ENCODE measurements at places on chromosomes 2 and 18.
A peak's percentile ranks its signal among the peaks of the same experiment; 100 is the strongest.

DNA sequence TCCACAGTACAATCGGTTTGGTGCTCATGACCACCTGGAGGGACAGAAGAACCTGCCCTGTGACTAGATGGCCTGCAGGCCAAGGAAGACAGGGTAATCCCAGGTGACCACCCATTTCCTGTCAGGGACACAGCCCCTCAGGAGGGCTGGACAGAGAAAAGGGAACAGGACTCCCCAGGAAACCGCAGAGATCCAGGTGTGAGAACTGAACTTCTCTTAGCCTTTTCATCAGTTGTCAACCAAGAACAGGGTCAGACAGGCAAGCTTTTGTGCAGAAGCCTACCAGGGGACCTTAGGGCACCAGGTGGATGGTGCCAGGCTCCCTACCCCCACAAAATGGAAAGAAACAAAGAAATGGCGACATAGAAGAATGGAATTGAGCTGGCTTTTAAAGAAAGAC lies 132.3 kb downstream of the HDAC4 start:
- no peak for DNase-seq

DNA sequence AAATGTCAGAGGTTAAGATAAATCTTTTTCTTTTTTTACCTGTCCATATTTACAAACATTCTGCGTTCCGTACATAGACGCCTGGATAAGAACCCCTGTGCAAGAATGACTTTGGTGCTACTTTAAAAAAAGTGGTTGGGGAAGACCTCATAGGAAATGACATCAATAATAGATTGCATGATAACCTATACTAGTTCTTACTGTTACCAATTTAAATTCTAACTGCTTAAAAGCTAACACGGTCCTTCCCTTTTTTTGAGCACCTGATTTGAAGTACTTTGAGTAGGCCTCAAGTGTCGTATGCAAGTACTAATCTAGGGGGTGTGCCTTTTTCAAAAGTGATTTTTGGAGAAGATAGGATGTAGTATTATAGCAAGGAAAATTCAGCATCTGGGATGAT lies 2.1 kb downstream of the SLC39A10 start:
- DNase-seq = peak; percentile 22

DNA sequence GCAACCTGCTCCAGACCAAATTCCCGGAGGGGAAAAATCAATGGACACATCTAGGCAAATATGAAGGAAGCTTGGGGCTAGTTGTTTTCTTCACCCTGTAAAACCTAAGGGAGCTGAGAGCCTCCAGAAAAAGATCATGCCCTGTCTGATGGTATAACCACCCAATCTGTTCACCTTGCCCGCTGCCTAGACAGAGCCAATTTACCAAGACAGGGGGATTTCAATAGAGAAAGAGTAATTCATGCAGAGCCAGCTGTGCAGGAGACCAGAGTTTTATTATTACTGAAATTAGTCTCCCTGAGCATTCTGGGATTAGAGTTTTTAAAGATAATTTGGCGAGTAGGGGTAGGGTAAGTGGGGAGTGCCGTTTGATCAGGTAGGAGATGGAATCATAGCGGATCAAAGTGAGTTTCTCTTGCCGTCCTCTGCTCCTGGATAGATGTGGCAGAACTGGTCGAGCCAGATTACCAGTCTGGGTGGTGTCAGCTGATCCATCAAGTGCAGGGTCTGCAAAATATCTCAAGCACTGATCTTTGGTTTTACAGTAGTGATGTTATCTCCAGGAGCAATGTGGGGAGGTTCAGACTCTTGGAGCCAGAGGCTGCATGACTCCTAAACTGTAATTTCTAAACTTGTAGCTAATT lies 35.1 kb upstream of the B4GALT6 start:
- no peak for DNase-seq

DNA sequence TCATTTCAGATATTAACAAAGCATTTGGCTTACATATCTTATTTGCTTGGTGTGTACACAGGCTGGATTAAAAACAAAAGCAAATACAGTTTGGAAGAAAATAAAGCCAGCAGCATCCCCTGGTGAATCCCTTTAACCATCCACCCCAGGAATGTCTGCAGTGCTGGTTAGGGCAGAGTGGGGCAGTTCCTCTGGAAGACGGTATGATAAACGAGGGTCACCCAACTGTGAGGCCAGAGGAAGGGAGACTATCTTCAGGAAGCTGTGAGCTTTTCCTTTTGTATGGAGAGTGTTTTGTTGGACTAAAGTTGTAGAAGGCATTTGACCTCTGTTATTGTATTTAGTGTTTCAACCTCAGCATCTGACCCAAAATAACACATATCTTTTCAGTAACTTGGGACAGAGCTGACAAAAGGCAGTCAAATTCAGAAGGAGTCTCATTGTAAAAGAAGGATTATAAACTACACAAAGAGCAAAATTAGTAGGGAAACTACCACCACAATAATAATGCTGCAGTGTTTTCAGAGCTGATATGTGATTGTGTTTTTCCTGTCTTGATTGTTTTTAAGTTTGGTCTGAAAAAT lies 159.1 kb downstream of the FMNL2 start:
- DNase-seq = no peak

GRCh38 chr2:104867813-104868504 lies 14.0 kb downstream of the POU3F3 start:
- DNase-seq = no peak

DNA sequence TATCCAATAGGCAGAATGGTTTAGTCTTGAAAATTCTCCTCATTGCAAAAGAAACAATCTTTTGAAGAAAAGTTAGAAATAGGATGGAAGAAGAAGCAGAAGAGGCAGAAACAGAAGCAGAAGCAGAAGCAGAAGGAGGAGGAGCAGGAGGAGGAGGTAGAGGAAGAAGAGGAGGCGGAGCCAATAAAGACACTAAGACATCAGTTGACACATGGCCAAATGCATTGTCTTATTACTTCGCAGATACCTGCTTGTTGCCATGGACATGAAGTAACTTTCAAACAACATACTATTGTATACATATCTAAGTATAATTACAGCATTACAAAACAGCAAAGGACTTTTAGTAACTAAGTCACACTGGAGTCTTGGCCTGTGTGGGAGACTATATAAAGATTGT lies 606.3 kb downstream of the METTL4 start:
- DNase-seq = no peak

DNA sequence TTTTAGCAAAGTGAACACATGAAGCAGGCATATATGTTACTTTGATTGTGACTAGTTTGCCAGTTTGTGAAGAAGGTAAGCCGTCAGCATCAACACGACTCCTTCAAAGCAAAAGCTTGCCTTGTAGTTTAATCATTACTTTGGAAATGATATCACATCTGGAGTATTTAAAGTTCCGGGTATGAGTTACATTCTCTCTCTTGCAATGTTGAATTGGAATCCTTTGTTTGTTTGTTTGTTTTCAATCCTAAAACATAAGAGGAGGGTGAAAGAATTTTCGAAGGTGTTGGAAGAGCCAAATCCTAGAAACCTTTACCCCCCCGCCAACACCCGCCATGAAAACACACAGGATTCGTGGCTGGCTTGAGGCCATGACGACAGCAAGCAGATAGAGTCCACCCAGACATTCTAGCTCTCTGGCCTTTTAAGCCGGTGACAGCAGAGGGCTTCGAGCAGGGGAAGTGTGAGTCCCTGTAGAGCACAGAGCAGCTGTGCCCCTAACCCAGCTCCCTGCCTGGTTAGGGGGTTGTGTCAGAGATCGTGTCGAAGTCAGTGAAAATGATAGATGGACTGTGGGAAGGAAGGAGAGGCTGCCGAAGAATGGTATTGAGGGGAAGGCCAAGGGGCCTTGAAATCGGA lies 103.8 kb upstream of the SMIM21 start:
- no peak for DNase-seq

DNA sequence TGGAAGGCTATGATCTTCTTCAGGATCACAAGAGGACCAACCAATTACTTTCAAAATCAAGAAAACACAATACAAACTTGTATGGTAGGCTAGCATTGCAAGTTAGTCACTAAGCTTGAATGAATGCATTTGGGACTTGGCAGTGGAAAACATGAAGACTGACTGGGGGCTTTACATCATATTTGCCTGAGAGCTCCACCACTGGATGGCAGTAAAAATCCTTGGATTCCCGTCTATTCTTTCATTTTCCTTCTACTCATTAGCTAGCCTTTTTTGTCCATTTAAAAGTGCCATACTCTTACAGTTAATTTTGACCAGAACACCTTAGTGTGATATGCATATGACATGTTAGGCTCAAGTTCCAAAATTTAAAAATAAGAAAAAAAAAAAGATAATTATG lies 63.5 kb upstream of the RASGRP3 start:
- peak; percentile 77 for DNase-seq

DNA sequence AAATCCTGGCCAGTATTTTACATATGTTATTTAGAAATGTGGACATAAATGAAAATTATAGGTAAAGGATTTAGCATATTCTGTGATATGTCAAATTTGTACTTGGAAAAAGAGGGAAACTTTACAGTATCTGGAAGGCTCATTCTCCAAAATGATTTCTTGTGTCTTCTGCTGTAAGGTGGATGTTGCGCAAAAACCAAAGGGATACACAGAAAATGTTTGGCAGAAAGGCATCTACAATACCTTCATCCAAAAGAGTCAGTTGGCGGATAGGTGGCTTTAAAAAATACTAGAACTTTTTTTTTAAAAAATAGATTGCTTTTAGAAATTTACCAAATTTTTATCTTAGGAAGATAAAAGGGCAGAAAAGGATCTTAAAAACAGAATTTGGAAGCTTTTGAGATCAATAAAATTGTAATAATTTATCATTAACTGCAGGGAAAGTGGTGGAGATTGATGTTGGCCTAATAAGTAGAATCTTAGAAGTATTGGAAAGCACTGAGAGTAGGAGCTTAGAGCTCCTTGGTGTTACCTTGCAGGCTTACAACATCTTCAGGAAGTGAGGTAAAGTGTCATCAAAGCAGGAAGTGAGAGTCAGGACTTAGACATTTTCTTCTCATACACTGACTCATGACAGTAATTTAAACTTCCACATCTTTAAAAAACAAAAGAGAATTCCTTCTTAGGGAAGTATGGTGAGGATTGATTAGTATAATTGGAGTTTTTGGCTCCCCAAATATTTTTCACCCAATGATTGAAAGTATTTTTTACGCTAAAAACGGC lies 2.1 kb downstream of the NABP1 start:
- peak; percentile 78 for DNase-seq

DNA sequence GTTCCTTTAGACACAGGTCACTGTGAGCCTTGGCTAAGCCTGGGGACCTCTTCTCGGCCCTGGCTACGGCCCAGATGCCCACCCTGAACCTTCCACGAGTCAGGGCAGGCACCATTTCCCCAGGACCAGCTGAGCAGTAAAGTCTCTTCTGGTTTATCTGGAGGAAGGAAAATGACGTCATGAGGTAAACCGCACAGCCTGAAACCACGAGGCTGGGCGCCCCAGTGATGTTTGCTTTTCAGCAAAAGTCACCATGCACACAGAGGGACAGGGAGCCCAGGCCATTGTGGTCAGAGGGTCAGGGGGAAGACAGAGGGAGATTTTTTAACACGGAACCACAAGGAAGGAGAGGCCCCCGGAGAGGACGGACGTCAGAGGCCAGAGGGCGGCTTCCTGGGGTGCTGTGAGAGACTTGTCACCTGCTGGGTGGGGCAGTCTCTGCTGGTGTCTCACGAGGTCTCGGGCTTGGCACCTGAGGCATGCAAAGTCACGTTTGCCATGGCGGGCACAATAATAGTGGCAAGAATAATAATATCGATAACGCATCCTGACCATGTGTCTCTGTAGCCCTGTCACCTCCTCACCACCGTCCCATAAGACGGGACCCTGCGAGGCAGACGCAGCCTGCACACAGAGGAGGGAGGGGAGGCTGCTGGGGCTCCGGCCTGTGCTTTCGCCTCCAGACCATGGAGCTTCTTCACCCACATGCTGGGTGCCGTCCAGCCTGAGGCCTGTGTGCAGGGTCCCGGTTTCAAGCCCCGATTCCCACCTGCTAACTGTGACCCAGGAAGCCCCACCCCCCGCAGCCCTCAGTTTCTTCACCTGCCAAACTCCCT lies 33.2 kb upstream of the FOSL2 start:
- no peak for DNase-seq

DNA sequence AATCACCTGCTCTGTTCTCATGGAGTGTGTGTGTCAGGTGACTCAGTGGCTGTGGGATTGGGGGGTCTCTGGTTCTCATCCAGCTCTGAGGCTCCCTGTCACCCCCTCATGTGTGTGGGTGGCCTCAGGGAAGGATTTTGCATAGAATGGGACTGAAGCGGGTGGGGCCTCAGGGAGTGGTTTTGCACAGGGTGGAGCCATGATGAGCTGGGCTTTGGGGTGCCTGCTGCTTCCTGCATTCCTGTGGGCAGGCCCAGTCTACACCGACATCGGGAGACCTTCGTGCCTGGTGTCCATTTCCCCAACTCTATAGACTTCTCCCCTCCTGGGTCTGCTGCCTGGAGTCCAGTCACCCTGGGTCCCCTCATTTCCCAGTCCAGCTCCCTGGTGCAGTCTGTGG lies 59.7 kb downstream of the VAPA start:
- DNase-seq = no peak

- DNase-seq = peak; percentile 6
Observed at GRCh38 chr2:186098821-186099220, 360.2 kb downstream of the FSIP2 start.

DNA sequence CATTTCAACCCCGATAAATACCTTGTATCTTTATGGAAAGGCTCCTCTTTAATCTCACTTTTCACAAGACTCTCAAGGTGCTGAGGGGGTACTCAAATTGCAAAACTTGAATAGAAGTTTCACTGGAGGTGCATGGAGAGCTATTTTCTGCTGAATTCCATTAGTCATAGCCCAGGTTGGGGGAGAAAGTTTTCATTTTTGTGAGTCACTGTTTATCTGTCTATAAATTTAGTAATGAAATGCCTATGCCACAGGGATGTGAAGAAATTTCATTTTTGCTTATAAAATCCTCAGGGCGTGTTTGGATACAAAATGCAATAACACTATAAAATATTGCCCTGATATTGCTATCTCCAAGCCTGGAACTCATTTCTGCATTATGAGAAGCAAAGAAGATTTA lies 346.3 kb downstream of the LRATD1 start:
- DNase-seq = peak; percentile 1

GRCh38 chr2:234953116-234954031 lies 1.6 kb downstream of the SH3BP4 start:
- peak; percentile 56 for DNase-seq

GRCh38 chr2:37555457-37555856 lies 116.0 kb downstream of the CDC42EP3 start:
- DNase-seq = no peak

- peak; percentile 83 for DNase-seq
Observed at GRCh38 chr18:49094979-49095632, 144.3 kb upstream of the SMAD7 start.

GRCh38 chr2:121038031-121038430 lies 247.0 kb downstream of the TFCP2L1 start:
- DNase-seq = no peak

DNA sequence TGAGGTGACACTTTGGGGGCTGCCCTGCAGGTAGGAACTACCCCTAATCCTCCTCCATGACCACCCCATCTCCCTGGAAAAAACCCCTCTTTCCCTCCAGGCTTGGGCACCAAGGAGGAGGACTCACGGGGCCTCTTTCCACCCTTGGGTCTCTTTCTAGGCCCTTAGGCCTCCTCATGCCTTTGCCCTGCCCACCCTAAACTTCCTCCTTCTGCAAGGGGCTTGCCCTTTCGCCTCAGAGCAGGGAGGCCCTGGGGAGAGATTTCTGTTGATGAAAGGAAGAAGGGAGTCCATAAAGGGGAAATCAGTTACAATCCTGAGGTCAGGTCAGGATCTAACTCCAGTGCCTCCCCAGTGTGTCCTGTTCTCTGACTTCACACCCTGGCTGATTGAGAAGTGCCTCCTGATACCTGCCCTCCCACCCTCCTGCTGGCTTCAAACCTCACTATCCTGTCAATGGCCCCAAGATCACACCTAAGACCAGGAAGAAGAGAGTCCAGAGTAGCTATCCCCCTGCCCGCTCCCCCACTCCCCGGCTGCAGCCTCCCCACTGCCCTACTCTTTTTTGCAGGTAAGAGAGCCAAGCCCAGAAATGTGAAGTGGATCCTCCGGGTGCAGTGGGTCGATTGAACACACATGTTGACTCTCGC lies 16.7 kb upstream of the TNS1 start:
- no peak for DNase-seq

Measured in adipocyte (in vitro differentiated cells).